CD4-positive, alpha-beta T cell (primary cell): ENCODE measurements at places on chromosomes 13 and 19. TPM values are rescaled to one million over a fixed set of nuclear protein-coding genes. Genes with fewer than 3 reads are reported as not detected.

DNA sequence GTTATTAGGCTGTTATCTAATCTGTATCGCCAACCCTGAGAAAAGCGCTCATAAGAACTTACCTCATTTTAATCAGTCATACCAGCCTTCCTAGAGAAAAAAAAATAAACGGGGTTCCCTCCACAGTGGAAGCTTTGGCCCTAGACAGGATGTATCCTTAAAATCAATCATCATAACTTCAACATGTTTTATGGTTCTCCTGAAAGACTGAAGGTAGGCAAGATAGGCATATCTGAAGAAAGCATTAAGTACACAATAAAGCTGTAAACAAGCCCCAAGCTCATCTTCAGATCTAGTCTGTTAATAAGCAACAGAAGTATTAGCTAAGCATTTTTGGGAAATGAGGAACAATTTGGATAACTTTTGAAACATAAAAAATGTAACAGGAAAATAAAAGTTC lies 18.7 kb upstream of the SERP2 start:
- DNase-seq, result no peak

Gene ADM5
- 2.1 TPM for total RNA-seq

Gene ZNF566
- 6.8 TPM for total RNA-seq

DNA sequence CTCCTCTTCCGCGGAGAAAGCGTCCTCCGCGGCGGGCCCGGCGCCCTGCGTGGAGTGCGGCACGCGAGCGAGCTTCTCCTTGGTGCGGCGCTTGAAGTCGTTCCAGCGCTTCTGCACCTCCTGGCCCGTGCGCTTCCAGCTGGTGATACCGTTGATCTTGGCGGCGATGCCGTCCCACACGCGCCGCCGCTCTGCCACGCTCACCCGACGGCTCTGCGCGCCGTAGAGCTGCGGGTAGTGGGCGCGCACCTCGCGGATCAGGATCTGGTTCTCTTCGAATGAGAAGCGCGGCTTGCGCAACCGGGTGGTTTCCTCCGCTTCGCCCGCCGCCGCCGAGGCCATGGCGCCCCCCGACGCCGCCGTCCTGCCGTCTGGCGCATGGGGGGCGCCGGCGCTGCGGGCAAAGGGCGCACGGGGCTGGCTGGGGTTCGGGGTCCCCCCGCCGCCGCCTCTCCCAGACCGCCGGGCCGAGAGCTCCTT lies 941 bp downstream of the MYPOP start:
- no peak for DNase-seq

Gene POU2F2
- 18.6 TPM for total RNA-seq

- DNase-seq, result no peak
Observed at GRCh38 chr13:97967948-97968347, 14.5 kb downstream of the IPO5 start.

DNA sequence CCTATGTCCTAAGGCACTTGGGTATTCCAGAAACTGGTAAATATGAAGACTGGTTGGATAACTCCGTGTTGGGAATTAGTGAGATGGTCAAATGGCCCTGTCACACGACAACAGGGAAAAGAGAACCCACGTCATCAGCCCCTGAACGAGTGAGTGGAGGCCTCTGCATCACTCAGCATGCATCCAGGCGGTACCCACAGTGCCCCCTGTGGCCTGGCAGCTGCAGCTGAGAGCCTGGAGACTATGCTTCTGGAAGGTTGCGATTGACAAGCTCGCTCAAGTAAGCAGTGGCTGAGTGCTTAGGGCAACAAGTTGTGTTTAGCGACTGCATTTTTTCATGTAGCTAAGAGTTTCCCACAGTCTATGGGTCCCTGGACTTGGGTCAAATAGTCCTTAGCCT lies 55.9 kb downstream of the COL4A2 start:
- DNase-seq, result no peak

DNA sequence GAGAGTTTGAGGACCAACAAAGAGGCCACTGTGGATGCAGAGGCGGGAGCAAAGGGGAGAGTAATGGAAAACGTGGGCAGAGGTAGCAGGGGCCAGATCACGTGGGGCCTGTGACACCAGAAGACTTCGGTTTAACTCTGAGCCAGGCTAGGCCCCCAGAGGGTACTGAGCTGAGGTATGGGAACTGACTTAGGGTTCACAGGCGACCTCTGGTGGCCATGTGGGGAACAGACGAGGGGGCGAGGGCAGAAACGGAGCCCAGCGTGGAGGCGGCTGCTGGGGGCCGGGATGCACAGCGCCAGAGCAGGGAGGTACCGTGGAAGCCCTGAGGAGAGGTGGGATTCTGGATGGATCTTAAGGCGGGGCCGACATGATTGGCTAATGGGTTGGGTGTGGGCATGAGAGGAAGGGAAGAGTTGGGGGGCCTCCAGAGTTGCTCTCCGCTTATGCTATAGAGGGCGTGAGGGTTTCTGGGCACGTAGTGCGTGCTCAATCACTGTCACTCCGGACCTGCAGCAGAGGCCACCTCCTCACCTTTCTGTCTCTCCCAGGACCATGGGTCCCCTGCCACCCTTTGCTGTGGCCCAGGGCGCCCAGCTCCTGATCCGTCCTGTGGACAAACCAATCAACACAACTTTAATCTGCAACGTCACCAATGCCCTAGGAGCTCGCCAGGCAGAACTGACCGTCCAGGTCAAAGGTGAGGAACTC lies 13.7 kb downstream of the PVR start:
- peak; percentile 69 for DNase-seq

Gene SLITRK6
- not detected for total RNA-seq

DNA sequence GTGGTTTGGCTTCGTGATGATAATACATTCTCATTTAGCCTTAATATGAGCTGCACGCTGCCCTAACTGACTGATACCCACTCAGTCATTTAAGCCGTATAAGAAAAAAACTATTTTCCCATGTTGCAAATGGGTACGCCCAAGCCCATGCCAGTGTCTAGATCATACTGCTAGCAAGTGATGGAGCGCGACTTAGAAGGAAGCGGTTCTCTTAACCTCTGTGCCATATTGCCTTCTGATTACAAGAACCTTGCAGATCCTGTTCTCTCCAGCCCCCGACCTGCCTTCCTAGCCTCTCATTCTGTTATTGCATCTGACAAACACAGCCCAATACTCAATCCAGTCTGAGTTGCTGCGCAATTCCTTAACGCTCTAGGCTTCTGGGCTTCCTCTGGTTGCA lies 603 bp downstream of the GPALPP1 start:
- no peak for DNase-seq

Gene NBEA
- total RNA-seq, result 3.8 TPM

Gene CEACAM6
- total RNA-seq, result not detected

DNA sequence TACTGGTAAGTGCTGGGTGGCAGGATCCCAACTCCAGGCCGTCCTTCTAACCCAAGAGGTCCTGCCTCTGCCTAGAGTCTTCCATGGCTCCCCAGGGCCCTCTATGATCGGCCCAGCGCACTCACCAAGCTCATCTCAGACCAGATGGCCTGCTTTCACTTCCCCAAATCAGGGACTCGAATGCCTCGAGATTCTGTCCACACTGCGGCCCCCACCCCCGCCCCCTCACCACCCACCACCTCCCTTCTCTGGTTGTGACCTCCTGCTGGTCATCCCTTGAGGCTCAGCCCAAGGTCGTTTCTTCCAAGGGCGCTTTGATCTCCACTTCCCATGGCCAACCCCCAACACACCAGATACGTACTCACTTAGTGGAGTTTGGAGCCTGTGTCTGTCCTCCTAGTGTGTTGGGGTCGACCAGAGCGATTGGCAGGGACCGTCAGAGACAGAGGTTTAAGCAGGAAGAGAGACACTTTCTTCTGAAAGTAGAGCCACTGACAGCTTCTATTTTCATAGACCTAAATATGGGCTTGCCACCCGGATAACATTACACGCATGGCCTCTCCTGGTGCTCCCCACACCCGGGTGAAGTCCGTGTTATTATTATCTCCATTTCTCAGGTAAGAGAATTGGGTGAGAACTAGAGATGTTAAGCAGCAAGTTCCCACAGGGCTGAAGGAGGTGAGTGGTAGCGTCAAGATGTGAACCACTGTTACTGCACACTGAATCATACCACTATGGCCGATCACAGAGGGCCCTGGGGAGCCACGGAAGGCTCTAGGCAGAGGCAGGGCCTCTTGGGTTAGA lies at the start of gene FCER2:
TSS of gene FCER2 (minus strand) at position 478 of the 804 bp plus-strand sequence. CDS start 2,371 bp downstream, outside the sequence.
- no peak for DNase-seq

GRCh38 chr13:33642374-33643065 lies 175.4 kb upstream of the RFC3 start:
- DNase-seq, result no peak

Gene ANKRD24
- 0.60 TPM for total RNA-seq

DNA sequence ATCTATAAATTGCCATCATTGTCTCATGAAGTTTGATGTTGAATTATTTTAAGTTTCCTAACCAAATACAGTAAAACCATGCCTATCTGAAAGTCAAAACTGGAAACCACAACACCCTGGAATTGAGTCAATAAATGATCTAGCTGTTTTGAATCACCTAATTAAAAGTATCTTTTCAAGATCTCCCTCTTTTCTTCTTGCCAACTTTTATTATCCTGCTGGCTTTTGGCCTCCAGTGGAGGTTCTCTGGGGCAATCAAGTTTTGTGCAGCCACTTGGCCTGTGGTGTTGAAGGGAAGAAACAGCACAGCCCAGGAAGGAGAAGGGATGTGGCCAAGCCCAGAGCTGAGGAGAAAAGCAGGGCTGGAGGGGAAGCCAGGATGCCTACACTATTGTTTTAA lies 255.4 kb downstream of the COG6 start:
- no peak for DNase-seq

DNA sequence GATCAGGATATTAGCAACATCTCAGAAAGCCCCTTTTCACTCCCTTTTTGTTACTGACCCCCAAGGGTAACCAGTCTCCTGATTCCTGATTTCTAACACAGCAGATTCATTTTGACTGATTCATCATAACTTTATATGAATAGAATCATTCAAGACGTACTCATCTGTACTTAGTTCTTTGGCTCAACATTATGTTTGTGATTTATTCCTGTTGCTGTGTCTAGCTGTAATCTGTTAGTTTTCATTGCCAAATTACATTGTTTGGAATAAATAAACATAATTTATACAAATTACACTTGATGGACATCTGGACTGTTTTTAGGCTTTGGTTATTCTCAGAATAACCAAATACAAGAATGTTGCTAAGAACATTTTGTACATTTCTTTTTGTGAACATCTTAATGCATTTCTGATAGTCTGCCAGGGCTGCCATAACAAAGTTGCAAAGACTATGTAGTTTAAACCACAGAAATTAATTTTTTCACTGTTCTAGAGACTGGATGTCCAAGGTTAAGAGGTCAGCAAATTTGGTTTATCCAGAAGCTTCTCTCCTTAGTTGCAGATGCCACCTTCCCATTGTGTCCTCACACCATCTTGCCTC lies 62.8 kb upstream of the EDNRB start:
- no peak for DNase-seq

Gene FGF21
- total RNA-seq, result not detected

- DNase-seq, result no peak
Observed at GRCh38 chr13:27793507-27794367, 1.5 kb downstream of the GSX1 start.

Gene SBK2
- total RNA-seq, result not detected

DNA sequence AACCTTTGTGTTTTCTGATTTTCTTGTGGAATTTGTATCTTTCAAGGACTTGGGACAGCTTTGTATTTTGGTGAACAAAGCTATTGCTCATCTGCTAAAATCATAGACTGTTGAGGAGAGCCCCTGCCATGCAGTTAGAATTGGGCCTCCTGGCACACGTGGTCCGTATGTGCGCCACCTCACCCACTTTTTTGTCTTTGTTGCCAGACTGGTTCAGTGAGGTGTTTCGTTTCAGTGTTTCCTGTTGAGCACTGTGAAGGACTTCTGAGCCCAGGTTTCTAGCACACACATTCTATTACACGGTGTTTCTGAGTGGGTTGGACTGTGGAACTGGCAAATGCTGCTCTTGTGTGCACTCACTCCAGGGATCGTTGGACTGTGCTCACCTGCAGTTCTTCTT lies 37.6 kb upstream of the RNF113B start:
- DNase-seq, result no peak

Gene ZNF441
- total RNA-seq, result 4.1 TPM

DNA sequence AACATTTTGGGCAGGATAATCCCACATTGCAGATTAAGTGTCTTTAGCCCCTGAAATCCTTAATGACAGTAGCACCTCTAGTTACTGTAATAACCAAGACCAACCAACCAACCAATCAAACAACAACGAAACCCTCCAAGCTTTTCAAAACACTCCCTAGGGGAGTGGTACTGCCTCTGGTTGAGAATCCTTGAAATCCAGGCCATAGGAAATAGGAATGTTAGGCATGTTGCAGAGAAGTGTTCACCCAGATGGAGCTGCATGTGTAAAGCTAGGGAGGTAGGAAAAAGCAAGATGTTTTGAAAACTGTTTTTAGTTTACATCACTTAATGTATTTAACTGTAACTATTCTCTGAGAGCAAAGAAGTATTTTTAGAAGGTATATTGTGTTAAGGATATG lies 4.5 kb downstream of the LACC1 start:
- DNase-seq, result no peak

Gene TTC9B
- total RNA-seq, result not detected

DNA sequence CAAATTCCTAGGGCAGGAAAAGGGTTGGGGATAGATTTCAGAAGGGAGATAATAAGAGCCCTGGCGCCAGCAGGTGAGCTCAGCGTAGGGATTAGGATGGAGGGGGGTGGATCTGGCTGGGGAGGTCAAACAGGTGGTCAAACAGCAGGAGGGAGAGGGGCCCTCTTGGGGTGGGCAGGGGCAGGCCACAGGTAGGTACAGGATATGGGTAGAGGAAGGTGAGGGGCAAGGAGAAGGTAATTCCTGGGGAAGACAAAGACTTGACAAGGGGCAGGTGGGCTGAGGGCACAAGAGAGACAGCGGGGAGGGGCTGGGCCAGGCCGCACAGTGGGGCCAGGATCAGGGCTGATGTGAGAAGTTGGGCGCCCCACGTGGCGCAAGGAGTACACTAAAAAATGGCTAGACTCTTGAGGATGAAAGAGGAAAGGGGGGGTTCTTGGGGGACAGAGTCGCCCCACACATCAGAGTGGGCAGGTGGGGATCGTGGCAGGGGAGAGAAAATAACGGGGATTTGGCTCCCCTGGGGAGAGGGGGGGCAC lies 713 bp downstream of the KRI1 start:
- peak; percentile 48 for DNase-seq

Gene AKAP8L
- 157 TPM for total RNA-seq

DNA sequence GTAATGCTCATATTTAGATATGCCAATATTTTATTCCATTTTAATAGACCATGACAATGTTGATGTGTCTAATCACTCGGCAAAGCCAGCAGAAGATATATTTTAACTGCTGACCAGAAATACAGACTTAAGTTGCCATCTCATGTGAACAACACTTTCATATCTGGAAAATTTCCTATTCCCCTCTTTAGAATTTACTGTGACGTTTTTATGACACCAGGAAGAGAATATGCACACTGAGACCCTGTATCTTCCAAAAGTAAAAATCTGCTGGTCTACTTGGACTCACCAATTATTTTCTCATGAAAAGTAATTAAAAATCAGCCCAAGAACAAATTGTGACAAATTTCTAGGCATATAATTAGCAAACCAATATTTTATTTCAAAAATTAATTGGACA lies 2.1 kb downstream of the PROSER1 start:
- no peak for DNase-seq

Gene KLK14
- total RNA-seq, result 0.22 TPM

GRCh38 chr13:88377852-88378251 lies 706.7 kb downstream of the SLITRK5 start:
- DNase-seq, result no peak
